ENCODE measurements at places on chromosomes 1 and 21.
A peak's percentile ranks its signal among the peaks of the same experiment; 100 is the strongest.

- DNase-seq, result no peak
Observed at GRCh38 chr1:3842912-3843311, 14.1 kb downstream of the CEP104 start.

- no peak for DNase-seq
Observed at GRCh38 chr1:229316166-229316565, 26.7 kb downstream of the CCSAP start.

DNA sequence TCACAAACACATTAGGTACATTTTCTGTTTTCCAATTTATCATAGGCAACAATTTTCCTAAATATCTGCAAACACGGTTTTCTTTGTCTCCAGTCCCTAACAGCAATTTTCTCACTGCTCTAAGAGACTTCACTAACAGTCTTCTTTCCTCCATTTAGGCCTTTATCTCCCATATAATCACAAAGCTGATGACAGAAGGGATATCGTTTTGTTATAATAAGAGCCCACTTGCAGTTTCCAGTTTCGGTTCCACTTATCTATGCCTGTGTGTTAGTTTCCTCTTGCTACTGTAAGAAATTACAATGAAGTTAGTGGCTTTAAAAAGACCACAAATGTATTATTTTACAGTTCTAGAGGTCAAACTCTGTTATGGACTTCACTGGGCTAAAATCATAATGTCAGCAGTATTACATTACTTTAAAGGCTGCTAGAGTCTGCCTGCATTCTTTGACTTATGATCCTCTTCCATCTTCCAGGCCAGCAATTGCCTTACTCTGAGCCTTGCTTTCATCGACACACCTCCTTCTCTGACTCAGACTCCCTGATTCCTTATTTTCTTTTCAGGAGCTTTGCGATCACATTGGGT lies 549.3 kb downstream of the NCAM2 start:
- DNase-seq, result no peak

DNA sequence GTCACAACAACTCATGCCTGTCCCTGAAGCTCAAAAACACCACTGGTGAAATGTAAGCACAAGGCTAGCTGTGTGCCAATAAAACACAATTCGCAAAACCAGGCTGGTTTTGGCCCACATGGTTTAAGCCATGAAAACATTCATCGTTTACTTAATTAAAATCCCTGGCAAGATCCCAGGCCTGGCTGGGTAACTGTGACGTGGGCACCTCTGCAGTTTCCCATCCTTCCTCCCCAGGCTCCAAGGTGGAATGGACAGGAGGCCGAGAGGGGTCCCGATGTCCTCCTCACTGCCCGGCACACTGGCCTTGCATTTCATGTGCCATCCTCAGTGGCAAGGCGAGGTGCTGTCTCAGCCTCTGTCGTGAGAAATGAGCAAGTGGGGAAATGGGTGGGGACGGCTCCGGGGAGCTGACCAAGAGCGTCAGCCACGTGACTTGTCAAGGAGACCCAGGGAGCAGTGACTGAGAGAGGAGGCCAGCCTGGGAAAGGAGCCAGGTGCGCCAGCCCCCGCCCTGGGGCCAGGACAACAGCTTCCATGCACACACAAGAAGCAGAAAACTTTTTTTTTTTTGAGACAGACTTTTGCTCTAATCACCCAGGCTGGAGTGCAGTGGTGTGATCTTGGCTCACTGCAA lies 153.1 kb upstream of the RAB4A start:
- peak; percentile 64 for DNase-seq

- DNase-seq, result no peak
Observed at GRCh38 chr1:98373056-98373455, 288.5 kb upstream of the SNX7 start.

DNA sequence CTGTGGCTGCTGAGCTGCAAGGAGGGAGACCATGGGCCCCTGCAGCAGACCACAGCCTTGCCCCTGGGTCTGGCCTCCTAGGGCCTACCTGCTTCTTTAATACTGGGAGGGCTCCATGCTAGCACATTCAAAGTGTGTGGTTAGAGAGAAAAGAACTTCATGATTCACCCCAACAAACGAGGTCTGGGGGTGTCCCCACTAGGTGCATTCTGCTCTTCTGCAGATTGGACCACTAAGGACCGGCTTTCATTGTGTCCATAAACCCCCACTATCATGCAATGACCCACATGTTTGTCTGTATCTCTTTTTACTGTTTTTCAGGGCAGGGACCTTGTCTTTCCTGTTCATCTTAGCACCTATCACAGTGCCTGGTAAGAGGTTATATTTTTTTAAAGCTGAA lies 185.4 kb downstream of the OMA1 start:
- no peak for DNase-seq
